ENCODE measurements at places on chromosomes 2 and 18.

- DNase-seq: no peak
Observed at GRCh38 chr2:197952540-197953202, 148.3 kb downstream of the PLCL1 start.

- no peak for DNase-seq
Observed at GRCh38 chr2:227479865-227480475, 8.0 kb downstream of the AGFG1 start.

GRCh38 chr2:239639421-239640185 is 238.8 kb upstream of the HDAC4 start:
- no peak for DNase-seq

- no peak for DNase-seq
Observed at GRCh38 chr2:26623541-26624495, 17.3 kb downstream of the CIB4 start.

DNA sequence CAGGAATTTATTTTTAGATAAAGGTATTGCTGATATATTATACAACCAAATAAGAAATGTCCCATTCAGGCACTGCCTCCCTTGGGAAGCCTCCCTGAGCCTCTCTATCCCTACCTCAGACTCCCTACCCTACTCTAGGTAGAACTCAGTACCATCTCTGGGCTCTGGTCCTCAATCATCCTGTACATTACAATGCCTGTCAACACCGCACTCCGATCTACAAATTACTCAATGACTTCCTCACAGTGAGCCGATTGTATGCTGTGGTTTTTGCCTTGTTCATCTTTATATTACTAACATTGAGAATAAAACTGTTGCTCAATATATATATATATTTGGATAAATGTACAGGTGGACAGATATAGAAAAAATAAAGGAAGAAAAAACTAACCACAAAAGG is 207.5 kb downstream of the STK39 start:
- DNase-seq: no peak

Measured in stimulated activated CD8-positive, alpha-beta memory T cell treated with anti-CD3 and anti-CD28 coated beads, Interleukin-7, amount 100 ng/mL, for 24 hours (primary cell).